HFF-Myc (cell line): ENCODE measurements at places on chromosomes 11 and 22.

GRCh38 chr11:108199446-108200321 is 22.8 kb downstream of the NPAT start:
- DNase-seq: no peak

DNA sequence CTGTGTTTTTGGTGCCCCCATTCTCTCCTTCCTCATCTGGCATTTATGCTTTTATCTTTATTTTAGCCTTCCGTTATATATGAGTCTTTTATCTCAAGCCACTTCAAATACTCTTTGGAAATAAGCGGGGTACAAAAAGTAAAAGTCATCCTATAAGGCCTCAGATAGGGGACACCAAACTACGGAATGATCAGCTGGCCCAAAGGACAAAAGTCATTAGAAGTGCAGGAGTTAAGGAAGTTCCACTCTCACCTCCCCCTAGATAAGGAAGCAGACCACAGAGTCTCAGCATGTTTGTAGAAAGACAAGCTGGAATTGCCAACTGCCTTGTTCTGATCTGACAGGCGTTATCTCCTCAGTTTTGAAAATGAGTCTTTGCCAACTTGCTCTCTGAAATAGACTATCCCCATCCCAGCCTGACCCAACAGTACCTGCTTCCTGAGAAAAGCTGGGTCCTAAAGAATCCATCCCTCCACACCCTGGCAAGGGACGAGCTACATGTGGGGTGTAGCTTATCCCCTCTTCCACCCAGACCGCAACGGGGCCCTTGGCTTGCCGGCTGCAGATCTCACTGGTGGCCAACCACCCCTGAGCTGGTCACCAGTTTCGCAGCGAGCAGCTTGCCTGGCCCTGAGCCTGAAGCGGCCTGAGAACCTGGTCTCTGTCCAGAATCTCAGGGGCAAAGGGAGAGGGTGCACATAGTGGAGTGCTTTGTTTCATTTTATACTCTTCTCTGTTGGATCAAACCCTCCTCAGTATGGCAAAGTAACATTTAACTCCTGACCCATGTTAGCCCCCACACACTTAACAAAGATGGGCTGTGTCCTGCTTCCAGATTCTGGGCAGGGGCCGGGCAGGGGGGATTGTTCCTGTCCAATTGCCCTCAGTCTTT is 13.8 kb downstream of the FADS2 start:
- no peak for DNase-seq

DNA sequence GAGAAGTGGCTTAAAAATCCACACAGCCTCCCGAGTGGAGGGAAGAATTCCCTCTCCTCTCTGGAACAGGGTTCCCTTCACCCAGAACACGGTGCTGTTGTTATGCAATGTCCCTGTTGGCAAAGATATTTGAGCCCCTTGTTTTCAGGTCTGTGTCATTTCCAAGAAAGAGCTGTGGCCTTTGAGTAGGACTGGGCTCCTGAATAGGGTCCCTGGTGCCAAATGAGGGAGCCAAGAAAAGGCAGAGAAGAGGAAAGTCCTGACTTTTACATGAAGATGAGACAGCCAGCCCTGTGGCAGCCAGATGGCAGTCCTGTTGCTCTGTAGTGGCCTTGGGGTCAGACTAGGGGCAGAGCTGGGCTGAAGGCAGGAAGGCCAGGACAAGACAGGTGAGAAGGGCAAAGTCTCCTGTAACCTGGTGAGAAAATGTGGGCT is 51.2 kb upstream of the ELF5 start:
- no peak for DNase-seq

- no peak for DNase-seq
These were observed 2.0 kb downstream of the SCGB1A1 start for GRCh38 chr11:62420882-62421281.

- DNase-seq: no peak
These were observed 2.5 kb upstream of the FEZ1 start for GRCh38 chr11:125498521-125498920.

DNA sequence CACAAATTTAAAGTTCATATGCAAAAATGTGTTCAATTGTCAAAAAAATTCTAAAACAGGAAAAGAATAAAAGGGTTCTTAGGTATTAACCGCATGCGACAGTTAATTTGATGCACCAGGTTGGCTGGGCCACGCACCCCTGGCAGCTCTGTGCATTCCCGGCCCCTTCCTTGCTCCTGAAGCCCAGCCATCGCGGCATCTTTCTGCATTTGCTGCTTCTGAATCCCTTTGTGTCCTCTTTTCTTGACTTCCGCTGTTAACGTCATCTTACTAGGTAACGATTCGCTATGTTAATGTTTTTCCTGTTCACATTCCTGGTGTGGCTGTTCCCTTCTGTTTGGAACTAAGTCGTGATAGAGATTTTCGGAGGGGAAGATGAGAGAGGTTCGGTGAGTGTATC is 7.9 kb upstream of the KLHDC7B start:
- DNase-seq: no peak

DNA sequence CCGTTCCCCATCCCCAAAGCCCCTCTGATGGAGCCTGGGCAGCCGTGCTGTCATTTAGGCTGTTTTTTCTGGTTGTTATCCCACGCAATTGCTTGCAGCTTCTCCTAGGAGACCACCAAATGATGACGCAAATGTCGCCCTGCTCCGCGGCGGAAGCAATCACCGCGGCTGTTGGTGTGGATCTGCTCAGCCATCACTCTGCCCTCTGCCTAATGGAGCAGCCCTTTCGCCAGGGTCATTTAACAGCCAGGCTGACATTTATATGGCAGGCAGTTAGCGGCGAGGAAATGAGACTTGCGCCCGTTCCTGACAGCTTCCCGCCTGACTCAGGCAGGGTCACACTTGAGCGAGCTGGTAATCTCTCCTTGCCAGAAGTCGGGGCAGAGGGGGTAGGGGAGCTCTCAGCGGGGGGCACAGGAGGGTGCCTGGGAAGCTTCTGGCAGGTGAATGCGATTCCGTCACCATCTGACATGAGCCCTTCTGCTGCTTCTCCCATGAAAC is 97.9 kb upstream of the RTL6 start:
- no peak for DNase-seq

- no peak for DNase-seq
These were observed 387.5 kb upstream of the NARS2 start for GRCh38 chr11:78961937-78962701.

DNA sequence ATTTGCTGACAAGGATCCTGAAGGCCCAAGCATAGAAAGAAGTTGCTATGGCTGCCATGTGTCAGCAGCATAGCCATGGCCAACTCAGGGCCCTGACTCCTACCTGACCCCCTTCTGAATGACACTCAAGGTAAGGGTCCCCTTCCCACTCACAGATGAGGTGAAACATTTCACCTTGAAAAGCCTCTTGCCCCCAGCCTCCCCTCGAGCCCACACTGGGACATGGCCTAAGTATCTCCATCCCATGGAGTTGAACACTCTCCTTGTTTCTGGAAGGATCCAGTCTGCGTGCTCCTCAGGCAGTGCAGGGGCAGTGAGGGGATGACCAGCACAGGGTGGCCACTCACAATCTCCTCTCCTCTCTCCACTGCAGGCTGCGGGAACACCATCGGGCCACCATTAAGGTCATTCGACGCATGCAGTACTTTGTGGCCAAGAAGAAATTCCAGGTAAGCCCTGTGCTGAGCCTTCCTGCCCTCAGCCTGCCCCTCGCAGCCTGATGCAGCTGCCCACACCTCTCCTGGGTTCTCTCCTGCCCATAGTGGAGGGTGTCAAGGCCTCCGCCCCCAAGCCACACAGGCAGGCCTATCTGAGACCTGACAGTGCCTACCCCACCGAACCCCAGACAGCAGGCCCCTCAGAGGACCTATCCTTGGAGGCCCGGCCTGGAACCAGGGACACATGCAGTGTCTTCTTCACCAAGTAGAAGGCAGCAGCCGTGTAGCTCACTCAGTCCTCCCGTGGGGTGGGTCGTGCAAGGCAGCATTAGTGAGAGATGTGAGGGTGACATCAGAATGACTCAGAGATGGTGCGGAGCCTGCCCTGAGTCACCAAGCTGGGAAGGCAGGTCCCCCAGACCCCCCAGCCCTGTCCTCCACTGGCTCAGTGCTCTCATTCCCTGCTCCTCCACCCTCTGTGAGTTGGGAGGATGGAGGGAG is 68.9 kb upstream of the KCNQ1OT1 start:
- no peak for DNase-seq

DNA sequence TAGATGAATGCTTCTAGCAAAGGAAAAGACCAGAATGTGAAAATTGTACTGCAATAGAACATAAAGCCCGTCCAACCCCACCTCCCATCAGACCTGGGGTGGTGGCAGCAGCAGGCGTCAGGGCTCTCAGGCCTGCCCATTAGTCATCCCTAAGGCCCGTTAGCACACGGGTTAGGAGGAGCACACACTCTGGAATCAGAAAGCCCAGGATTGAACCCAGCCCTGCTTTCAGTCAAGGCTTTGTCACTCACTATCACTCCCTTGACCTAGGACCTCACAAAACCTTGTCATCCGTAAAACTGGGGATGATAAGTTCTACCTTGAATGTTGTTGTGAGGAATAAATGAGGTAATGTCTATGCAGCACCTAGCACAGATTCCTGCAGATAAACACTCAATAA is 26.9 kb downstream of the MICAL3 start:
- DNase-seq: no peak

DNA sequence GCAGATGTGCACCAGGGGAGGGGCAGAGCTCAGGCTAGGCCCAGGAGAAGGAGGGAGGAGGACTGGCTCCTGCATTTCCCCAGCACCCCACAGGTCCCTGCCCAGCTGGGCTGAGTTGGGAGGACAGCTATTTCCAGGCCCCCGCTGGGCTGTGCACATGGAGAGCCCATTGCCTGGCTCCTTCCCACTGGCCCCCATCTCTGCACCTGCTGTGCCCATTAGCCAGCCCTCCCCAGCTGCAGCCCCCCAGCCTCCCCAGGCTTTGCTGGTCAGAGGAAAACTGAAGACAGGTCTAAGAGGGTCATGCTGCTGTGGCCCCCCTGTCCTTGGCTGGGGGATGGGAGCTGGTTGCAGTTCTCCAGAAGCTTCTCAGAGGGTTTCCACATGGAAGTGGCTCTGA is 81.8 kb upstream of the SHANK2 start:
- DNase-seq: no peak

DNA sequence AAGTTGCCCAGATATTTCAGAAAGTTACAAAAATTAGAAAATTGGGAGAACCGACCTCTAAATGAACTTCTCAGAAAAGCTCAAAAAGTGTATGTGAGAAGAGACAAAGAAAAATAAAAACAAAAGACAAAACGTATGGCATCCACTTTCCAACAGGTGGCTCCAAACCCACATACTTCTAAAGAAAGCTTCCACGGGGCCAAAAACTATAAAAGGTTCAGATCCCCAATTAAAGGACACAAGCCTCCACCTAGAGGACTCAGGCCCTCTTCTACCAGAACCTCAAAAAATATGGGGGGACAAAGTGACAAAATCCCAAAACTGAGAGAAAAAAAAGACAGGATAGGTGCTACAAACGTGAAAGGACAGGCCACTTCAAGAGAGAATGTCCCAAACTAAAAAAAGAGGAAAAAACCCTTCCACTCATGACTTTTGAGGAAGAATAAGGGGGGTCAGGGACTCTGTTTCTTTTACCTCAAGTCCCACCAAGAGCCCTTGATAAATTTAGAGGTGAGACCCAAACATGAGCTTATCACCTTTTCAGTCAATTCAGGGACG is 8.8 kb downstream of the SCGB2A1 start:
- no peak for DNase-seq

DNA sequence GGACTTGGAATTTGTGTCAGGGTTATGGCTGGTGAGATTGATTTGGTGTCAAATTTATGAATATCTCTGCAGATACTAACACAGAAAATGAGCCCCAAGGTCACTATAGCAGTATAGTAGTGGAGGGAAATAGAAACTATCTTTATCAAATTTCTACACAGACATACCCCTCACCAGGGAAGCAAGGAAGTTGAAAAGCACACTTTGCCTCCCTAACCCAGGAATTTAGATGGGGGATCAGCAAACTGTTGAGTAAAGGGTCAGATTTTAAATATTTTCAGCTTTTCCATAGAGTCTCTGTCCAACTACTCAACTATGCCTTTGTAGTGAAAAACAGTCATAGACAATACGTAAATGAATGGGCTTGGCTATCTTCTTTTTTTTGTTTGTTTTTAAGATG is 12.8 kb downstream of the CRKL start:
- no peak for DNase-seq
